ENCODE measurements at places on chromosomes 5 and 9.

GRCh38 chr5:111299831-111300432 is 75.7 kb downstream of the CAMK4 start:
- DNase-seq, result no peak

- DNase-seq, result no peak
These were observed 42.8 kb downstream of the TEK start for GRCh38 chr9:27151693-27152404.

DNA sequence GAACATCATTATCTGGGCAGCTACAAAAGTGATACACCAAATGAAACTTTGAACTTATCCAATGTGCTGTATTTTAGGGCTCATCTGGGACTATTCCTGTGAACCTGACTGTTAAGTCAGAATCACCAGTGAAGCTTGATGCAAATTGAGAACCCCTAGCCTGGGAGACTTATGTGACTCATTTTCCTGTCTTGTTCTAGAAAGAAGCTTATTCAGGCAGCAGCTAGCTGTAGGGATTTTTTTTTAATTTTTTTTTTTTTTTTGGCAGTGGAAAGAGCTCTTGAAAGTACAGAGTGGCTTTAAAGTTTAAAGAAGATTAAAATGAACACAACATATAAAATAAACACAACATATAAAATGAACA is 81.1 kb upstream of the TNFAIP8 start:
- DNase-seq, result no peak

GRCh38 chr9:83707518-83707767 is 315 bp downstream of the UBQLN1 start:
- peak; percentile 12 for DNase-seq

- DNase-seq, result no peak
These were observed 110.1 kb downstream of the INSYN2B start for GRCh38 chr5:169870211-169870610.

- no peak for DNase-seq
These were observed 14.5 kb downstream of the TLR4 start for GRCh38 chr9:117718701-117719100.

All from GM12892 (cell line).